ENCODE measurements at places on chromosomes 6 and 20.

GRCh38 chr6:125073071-125073470, 80.5 kb upstream of the TPD52L1 start:
- DNase-seq: no peak

GRCh38 chr20:47215653-47216397, 140.7 kb downstream of the ZMYND8 start:
- no peak for DNase-seq

GRCh38 chr6:43798688-43799444, 28.9 kb downstream of the VEGFA start:
- peak; percentile 98 for DNase-seq

DNA sequence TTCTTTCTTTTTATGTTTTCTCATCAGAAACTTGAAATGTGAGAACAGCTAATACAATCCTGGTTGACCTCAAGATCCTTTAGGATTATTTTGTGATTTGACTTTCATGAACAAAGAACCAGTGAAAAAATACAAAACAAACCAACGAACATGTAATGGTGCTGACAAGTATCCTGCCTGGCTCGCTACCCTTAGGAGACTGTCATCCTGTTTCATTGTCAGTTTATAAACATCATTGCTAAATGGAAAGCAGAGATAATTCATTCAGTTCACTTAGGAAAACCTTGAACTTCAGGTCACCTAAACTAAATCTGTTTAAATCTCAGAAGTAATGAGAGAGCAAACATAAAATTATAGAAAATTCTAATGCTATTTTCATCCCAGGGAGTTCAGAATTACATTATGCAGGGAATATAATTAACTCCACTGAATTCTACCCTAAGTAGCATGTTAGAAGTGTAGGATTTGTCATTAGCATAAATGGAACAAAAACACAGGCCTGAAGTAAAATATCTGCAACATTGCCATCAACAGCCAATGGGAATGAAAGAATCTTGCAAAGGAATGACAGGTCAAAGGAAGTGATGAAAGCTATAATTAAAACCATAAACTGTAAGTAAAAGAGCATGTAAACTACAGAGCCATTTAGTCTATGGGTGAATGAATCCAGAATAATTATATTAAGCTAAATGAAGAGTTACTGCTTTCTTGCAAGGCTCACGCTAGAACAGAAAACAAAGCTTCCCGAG, 401.2 kb upstream of the MANEA start:
- no peak for DNase-seq

GRCh38 chr6:18087396-18088165, 34.9 kb downstream of the NHLRC1 start:
- DNase-seq: no peak

DNA sequence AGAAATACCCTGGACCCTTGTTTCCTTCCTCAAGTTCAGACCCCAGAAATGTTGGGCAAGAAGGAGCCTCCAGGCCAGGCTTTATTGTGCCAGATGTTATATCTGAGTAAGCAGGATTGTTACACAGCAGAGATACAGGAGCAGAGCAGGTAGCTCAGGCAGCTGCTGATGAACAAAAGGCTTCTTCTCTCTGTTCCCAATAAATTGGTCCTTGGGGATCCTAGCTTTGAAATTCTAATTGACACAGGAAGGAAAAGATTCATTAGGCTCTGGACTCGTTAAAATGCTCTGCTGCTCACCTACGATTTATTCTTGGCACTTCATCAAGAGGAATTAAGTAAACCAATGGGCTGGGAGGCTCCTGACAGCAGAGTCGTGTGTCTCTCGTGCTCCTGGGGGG, 54.2 kb downstream of the RALY start:
- DNase-seq: no peak

DNA sequence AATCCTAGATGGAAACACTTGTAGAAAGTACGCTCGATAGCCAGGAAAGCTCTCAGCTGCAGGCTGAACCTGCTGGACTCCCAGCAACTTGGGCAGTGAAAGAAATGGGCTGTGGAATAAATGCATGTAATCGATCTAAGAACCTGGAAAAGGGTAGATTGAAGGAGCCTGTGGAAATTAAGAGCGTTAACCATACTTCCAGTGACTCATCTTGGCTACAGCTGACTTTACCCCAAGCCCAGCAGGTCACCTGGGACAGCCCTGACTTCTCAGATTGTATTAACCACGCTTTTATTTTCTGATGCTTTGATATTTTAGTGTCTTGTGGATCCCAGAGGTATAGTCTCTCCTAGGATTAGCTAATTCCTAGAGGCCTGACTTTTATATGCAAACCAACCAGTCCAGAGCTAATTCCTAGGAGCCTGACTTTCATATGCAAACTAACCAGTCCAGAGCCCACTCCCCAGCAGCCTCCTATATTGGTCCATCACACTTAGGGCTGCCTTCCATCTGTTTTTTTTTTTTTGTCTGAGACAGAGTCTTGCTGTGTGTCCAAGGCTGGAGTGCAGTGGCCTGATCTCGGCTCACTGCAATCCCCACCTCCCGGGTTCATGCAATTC, 86.3 kb downstream of the GMPR start:
- no peak for DNase-seq

DNA sequence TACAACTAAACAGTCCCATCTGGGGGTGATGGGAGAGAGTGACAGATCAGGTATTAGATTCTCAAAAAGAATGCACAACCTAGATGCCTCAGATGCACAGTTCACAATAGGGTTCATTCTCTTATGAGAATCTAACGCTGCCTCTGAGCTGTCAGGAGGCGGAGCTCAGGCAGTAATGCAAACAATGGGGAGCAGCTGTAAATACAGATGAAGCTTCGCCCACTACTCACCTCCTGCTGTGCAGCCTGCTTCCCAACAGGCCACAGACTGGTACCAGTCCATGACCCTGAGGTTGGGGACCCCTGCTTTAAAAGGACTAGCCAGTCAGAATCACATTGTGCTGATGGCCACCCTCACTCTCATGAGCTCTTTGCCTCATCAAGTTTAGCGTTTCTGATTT, 247.0 kb upstream of the KCNQ5 start:
- no peak for DNase-seq

- DNase-seq: peak; percentile 61
Observed at GRCh38 chr6:16243055-16243454, 4.7 kb downstream of the GMPR start.

DNA sequence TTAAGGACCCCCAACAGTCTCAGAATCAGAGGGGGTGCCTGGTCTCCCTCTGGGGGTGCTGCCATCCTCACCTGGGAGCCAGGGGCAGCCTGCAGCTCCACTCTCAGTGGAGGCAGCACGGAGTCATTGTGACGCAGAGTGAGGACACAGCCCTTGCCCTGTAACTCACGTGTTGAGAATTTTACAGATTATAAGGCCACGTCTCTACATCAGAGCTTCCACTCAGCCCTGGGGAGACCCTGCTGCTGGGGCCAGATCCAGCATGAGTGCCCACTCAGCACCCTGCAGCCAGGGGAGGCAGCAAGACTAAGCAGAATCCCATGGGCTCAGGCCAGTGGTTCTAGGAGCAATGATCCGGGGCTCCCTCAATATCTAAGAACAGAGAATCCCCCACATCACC, 137.4 kb upstream of the AFDN start:
- no peak for DNase-seq

GRCh38 chr20:26135325-26136110, 438.9 kb upstream of the ZNF337 start:
- no peak for DNase-seq

DNA sequence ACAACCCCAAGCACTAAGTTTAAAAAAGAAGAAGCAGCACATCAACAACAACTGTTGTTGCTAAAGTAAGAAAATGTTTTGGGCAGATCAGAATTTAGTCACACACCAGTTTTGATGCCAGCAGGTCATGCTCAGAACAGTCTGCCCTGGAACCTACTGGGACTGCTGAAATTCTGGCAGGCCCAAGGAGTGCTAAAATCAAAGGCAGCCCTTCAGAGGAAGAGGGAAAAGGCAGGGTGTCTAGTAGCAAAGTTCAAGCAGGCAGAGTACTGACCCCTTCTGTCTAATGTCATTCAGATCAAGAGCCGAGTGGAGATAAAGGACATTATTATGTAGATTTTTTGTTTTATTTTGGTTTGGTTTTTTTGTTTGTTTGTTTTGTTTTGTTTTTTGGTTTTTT, 96.6 kb upstream of the LOC128125822 start:
- DNase-seq: no peak

GRCh38 chr6:56949925-56950495, 4.9 kb upstream of the BEND6 start:
- no peak for DNase-seq

DNA sequence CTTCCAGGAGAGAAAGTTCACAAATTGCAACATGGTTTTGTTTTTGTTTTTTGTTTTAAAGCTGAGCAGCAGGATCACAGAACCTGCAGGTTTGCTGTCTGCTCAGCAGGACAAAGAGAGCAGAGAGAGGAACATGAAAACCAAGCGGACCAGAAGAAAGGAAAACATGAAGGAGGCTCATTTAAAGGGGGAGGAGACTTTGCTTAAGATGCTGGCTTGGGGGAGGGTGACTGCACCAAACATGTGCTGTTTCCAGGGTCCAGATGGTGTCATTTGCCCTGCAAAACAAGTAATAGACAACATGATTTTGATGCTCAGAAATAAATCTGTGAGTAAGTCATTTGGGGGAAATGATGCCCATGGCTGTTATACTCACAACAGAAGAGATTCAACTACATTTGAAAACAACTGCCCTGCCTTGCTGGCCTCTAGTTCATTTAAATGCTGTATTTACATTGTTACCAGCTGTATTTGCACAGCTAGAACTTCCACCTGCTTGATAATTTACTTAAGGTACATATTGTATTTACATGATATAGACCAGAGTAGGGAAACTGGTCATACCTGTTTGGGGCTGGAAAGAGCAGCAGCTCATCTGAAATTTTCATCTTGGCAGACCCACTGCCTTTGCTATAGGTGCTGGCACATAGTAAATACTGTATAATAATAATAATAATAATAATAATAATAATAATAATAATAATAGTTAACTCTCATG, 32.2 kb upstream of the CHD6 start:
- DNase-seq: peak; percentile 58

- DNase-seq: no peak
Observed at GRCh38 chr6:155706341-155706740, 250.7 kb upstream of the NOX3 start.

GRCh38 chr20:46914789-46915379, 20.2 kb downstream of the EYA2 start:
- DNase-seq: no peak

DNA sequence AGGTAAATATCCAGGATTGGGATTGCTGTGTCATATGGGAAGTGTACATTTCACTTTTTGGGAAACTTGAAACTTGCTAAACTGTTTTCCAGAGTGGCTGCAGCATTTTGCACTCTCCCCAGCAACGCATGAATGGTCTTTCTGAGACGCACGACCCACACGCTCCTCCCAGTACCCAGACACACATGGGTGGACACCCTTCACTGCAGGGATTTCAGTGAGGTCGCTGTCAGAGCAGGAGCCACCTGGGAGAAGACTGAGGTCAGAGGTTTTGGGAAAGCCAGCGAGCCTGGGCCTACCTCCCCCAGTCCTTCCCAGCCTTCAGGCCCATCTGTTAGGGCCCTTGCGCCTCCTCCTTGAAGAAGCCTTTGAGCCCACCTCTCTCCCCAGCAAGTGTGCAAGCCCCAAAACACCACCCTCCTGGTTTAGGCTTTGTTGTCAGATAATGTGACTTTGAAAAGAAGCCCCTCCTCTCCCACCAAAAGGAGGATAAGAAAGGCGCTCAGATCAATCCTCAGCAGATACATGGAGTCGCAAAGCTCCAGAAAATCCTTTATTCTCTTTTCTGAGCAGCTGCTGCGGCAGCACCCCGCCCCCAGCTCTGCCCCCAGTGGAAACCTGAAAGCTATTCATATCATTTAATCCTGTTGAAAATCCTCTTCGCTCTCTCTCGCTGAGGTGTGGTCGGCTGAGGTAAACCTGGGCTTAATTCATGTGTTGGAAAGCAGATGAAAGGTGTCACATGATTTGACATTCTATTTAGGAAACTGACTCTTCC, 12.7 kb upstream of the JAG1 start:
- no peak for DNase-seq

GRCh38 chr20:40006168-40006860, 682.7 kb downstream of the MAFB start:
- no peak for DNase-seq

DNA sequence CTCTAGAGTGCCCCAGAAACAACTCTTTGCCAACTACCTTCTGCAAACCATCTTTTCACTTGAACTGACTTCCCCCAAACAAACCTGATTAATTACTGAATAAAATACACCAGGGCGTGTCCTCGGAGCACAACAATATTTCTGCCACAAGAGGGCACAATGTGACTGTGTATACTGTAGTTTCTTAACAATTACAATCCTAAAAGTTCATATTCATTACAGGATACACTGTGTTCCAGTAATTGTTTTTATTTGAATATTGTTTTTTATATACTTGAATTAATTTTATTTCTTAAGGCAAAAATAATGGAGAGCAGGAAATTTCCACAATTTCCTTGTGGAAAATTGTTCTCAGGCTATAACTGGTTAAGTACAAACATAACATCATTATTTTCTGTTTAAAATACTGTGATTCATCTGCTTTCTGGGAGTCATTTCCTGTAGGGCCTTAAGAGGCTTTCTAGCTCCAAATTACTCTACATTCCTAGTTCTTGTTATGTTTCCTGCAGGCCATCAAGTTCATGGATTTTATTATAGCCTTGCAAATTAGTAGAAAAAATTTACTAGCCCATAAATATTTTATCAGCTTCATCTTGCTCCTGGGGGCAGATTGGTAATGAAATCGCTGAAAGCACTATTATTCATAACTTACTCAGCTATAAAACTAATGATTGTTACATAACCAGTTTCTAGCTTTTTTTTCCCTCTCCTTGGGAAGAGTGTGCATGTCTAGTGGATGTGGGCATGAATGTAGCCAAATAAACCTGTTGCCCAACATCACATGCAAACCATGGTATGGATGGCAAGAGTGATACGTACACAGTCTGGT, 51.9 kb upstream of the SLC22A16 start:
- DNase-seq: peak; percentile 52

DNA sequence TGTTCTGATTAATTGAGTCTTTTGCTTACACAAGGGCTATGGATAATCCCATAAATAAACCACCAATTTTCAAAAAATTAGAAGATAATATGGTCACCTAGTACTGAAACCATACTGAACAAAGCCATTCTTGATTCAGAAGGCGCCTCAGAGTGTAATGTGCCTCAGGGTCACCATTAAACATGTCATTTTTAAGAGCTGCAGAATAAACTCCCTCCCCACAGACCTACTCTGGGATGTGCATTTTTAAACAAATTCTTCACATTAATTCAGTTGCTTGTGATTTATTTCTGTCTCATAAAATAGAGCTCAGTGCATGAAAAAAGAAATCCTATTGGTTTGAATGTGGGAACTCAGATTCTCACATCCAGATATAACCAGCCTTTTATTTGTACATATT, 202.1 kb upstream of the HEY2 start:
- no peak for DNase-seq

DNA sequence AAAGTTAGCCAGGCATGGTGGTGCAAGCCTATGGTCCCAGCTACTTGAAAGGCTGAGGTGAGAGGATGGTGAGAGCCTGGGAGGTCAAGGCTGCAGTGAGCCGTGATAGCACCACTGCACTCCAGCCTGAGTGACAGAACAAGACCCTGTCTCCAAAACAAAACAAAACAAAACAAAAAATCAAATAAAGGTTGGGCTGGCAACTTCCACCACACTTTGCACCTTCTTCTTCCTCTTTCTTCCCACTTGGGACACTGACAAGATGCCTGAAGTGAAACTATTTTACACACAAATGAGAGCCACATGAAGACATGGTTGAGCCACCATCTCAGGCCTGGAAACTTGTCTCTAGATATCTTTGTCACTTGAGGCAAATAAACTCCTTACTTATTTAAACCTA, 53.8 kb upstream of the CCDC28A start:
- no peak for DNase-seq

Data from trophoblast cell (in vitro differentiated cells and primary cell).